ENCODE measurements at places on chromosomes 7 and 10.

DNA sequence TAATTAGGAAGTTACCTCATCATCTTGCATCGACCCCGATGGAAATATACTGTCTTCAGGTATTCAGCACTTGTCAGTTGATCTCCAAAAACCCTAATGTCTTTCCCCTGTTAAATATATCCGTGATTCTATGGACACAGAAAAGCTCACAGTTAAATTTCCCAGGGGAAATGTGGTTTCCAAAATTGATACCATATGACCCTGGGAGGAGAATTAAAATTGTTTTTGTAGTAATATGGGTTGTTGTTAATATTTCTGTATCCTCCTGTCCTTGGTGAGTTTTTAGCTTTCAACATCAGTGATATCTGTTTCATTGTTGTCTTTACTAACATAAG, 132.1 kb downstream of the CELF2 start:
- DNase-seq = no peak

DNA sequence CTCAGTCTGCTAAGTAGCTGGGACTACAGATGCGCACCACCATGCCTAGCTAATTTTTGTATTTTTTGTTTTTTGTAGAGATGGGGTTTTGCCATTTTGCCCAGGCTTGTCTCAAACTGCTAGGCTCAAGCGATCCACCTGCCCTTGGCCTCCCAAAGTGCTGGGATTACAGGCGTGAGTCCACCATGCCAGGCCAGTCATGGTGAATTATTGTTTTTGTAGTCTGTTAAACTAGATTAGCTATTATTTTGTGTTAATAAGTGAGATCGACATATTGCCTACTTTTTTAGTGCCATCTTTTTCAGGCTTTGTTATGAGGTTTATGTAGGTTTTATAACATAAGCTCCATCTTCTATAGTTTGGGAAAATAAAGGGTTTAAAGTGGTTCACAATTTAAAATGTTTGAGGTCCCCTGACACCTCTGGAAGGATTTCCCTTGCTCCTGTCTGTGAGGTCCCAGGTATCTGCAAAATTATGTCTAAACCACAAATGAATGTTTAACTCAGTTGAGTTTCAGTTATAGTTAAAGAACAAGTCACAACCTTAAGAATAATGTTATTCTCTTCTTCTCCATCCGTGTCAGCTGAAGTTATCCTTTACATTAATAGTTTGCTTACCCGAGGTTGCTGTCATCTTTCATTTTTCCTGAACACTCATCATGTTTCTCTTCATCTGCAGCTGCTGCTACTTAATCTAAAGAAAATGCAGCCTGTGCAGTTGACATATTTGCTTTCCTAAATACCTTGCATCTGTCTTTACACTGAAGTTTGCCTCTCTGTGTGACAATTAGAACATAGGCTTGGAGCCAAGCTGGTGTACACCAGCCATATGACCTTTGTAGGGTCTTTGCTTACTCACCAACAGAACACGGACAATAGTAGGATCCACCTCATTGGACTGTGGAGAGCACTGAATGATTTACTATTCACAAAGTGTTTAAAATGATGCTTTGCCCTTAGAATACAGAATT, 8.9 kb upstream of the VSTM4 start:
- DNase-seq = no peak

DNA sequence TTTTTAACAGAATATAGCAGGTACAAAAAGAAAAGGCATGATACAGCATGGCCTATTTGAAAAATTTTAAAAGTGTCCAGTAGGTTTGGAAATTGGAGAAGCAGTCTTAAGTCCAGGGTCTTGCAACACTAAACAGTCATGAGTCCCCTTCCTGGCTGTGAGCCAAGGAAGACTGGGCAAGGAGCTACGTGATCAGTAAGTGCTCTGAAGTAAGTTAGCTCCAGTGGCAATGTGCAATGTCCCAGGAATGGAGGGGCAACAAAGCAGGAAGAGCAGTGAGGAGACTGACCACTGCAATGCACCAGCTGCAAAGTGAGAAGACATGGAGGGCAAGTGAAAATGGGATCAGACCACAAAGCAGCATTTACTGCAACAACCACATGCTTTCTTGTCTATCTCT, 72.9 kb upstream of the GRID1 start:
- DNase-seq = peak; percentile 80

DNA sequence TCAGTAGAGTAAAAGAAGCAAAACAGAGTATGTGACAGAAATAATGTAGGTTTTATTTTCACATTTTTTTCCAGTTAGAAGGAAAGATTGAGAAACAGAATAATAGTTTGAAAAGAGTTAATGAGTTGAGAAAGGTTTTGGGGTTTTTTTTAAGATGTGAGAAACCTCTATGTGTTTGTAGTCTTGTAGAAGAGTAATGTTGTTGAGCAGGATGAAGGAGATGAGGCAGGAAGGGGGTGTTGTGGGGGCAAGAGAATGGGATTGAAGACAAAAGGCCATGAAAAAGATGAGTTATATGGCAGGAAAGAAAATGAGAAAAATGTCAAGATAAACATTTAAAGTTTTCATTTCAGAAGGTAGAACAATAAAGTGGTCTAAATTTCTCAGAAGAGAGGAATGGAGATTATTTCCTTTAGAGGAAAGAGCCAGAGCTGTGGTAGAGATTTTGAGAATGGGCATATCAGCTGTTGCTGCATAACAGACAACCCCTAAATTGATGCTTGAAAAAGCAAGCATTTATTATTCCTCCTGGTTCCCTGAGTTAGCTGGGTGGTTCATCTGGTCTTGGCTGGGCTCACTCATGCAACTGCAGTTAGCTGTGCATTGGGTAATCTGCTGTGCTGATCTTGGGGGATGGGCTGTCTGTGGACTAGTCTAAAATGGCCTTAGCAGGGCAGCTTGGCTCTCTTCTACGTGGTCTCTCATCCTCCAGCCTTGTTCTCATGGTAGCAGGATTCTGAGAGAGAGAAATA, 27.1 kb downstream of the PCGF5 start:
- DNase-seq = no peak

DNA sequence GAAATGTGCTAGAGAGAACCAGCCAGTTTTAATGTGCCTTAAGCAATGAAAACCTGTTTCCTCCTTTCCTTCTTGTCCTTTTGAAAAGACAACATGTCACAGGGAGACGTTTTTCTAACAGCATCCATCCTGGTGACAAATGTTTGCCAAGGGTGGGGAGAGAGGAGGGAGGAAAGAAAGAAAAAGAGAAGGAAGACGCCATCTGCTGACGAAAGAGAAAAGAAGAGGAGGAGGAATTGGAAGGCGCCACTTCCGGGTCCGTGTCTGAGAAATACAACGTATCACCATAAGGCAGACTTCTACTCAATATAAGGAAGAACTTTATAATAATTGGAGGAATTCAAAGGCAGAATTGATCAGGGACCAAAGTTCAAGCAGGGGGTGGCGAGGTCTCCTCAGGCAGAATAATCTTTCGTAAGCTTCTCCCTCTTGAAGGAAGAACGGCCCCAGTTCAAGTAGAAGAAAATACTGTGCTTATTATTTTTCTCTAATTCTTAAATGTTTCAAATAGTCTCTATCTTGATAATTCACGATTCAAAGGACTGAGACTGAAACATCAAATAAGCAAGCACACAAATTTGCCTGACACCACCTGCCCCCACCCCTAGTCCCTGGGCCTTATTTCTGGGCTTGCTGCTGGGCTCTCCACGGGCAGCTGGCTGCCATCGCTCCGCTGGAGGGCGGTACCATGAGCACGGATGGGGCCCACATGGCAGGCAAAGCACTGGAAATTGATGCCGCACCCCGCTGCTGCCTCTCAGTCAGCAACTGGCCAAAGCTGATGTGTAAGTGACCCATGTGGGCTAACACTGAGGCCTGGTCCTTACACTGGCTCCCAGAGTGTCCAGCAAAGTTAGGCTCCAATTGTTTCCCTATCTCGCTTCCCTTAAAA, 273.7 kb upstream of the KLF14 start:
- DNase-seq = peak; percentile 86

- no peak for DNase-seq
Observed at GRCh38 chr7:13044309-13044708, 356.9 kb downstream of the ARL4A start.

DNA sequence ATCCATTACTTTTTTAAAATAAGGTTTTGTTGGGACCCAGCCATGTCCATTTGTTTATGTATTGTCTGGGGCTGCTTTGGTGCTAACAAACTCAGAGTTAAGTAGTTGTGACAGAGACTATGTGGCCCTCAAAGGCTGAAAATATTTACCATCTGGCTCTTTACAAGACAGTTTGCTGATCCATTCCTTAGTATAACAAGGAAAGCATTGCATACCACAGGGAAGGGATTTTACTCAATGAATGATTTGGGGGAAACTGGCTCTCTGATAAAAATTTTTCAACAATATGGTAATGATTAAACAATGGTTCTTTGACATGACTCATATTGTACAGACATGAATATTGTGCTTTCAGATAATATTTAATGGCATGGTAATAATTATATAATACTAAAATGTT, 738.1 kb downstream of the KCNMA1 start:
- DNase-seq = no peak

DNA sequence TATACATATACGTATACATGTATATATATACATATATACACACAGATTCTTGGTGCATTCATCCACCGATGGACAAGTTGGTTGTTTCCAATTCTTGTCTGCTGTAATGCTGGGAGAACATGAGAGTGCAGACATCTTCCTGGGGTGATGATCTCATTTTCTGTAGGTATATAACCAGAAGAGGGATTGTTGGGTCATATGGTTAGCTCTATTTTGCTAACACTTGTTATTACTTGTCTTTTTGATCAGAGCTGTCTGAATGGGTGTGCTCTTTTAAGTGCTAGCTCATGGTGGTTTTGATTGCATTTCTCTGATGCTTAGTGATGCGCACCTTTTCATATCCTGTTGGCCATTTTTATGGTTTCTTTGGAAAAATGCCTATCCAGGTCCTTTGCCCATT, 106.4 kb downstream of the TAX1BP1 start:
- DNase-seq = no peak

- DNase-seq = no peak
Observed at GRCh38 chr7:47852330-47853245, 95.7 kb downstream of the PKD1L1 start.

- DNase-seq = no peak
Observed at GRCh38 chr10:114279901-114280644, 41.0 kb downstream of the VWA2 start.

DNA sequence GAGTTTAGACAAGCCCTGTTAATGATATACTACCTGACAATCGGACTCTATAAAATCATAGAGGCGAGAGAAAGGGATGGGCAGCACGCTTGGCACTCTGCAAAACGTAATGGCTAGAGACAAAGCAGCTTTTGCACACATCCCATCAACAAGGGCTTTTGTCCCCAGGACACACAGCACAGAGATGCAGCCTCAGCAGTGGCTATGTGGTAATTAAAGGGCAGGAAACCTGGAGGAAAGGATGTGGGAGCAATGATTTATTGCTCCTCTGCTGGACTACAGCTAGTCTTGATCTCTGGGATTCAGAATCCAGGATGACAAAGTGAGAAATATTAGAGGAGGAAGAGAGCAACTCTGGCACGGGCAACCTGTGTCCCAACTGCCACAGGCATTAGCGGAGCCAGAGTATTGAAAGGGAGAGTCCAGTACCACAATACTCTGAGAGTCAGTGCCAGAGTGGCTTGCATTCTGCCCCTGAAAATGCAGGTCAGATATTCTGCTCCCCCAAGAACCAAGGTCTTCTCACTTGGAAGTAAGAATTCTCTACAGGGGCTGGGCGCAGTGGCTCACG, 96.5 kb downstream of the ARMH3 start:
- no peak for DNase-seq

DNA sequence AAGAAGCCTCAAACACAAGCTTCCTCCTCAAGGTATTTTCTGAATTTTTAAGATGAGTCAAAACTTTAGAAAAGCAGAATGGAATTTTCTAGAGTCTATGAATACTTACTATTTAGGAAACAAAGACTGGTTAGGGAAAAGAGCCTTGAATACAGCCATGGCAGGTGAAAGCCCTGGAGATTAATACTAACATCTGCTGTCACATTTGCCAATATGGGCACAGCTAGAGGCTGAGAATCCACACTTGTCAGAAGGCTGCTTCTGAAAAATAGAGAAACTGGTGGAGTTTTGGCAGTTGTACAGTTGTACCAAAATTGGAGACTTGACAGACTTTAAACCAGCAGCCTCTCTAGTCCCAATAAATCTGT, 24.3 kb upstream of the CNNM1 start:
- DNase-seq = no peak

DNA sequence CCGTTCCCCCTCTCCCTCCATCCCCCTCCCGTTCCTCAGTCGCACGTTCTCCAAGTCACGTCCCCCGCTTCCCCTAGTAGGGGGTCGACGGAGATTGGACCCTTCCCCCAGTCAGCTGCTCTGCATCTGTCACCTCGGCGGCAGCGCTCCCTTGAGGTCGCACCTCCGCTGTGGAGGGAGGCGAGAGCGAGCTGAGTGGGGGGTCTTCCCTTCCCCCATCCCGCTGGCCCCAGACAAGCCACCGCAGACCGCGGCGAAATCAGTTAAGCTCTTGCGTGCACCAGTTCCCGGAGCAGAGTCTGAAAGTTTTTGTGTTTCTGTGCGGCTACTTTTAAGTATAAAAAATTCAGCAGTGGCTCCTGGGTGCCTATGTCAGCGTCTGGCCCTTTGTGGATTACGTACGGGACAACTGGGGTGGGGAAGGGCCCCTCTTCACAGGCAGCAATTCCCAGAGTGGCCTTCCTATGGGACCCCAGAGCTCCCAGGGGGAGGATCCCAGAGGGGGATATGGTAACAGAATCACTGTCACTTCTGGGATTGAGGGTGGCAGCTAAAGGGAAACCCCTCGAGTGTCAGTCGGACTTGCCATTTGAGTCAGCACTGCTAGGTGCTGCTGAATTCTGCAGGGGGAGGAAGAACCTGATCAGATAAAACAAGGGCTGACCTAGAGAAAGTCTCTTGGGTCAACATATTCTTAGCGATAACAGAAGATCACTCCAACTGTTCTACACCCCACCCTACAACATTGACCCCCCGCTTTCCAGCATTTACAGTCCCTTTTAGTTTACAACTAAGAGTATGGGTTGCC, 12.5 kb upstream of the DDIT4 start:
- DNase-seq = no peak

DNA sequence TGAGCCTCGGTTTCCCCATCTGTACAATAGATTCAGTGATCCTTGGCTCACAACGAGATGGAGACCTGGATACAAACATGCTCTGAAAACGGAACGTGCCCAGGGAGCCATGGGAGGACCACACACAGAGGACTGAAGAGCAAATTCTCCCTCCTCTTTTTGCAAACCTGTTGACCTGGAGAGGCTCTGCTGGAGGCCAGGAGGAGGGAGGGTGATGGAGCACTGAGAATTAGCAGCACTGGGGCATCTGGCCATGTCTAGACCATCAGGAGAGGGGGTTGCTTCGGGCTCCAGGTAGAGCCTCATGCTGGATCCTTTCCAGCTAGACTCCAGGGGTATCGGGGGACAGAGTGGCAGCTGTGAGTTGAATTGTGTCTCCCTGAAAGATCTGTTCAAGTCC, 97.4 kb upstream of the GPR26 start:
- DNase-seq = no peak

DNA sequence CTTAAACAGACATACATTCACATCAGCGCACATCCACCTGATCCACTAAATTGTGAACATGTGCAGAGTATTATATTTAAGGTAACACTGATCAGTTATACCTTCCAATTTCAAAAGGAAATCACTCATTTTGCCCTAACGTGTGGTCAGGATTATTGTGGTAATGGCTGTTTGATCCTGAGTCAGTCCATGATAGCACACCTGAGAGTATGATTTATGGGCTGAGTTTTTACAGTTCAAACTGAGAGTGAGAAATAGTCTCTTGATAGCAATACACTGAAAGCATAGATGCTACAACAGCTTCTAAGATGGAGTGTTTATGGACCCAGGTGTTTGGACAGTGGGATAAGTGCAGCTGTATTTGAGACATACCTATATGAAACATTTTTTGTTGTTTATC, 96.7 kb downstream of the KIF20B start:
- DNase-seq = no peak
